ENCODE measurements at places on chromosomes 11 and 22.

DNA sequence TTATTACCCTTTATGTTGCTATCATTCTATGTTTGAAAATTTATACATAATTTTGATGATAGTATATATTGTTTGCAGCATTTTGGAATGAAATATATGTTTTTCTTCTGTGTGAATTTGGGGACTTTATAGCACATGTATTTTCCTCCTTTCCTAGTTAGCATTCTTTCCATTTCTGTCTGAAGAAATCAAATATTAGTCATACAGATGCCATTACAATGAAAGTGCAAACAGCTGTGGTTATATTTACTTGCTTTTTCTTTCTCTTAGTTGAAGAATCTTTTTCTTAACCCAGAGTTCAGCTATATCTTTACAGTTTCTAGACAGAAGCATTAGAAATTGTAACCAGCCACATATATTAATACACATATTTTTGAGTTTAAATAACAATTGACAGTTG lies 753.1 kb upstream of the ARHGAP42 start:
- no peak for DNase-seq

DNA sequence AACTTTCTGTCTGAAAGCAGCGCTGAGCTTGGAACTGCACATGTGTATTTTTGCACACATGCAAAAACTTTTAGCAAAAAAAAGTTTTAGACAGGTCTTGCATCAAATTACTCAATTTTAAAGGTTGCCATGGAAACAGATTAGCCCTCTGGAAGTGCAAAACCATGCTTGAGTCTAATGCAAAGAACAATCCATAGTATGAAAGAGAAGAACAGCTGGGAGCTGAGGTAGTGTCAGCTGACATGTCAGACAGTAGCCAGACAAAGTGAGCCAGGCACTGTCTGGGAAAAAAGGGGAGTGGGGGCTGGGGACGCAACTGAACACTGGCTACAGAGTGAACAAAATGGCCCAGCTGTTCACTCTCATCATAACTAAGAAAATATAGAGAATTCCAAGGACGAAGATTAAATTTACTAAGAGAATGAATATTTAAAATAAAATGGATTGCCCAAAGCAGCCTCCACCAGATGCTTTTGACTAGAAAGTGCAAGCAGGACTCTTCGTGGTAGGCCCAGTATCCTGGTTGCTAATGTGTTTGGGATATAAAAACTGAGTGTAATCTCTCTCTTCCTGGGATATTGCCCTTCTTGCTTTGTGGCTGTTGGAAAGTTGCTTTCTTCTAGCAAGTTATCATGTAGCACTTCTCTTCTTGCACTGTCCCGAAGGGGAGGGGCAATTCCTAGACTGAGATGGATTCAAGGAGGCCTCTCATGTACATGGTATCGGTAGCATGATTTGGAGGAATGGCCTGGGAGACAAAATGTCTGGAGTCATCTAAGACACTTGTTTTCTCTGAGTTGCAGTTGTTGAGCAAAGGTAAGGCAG lies 434.1 kb upstream of the FAT3 start:
- no peak for DNase-seq

DNA sequence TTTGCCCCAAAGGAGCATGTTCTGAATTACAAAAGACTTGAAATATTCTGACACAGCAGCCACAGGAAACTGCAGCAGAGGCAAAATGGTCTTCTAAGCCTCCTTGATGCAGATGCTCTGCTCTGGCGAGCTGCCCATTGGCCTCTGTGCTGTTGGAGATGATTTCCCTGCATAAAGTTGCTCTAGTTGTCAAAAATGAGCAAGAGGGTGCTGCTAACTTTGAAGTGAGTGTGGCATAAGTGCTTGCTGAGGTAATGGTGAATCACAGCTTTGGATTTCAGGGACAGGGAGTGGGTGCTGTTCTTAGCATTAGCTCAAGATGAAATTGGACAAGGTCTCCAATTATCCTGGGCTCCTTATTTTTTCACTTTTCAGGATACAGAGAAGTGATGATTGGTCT lies 435.4 kb downstream of the TMEM135 start:
- DNase-seq: no peak

DNA sequence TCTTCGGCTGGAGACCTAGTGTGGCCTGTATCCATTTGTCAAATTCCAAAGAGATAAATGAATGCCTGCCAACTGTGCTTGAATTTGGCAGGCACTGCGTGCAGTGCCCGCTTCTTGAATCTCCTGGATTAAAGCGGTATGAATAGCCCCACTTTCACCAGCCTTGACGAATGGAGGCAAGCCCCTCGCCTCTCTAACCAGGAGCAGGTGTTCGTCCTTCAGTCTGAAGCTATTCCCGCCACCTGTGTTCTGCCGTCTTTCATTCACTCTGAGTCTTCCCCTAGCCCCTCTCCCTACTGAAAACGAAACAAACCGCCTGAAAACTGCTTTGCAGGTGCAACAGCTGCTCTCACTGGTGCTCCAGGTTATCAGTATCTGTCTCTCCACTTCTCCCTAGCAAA lies 11.2 kb downstream of the NLRP14 start:
- DNase-seq: no peak

- DNase-seq: no peak
Measured at GRCh38 chr22:23250056-23250784, 69.9 kb downstream of the BCR start.

- no peak for DNase-seq
Measured at GRCh38 chr22:34736081-34736480, 329.9 kb upstream of the ISX start.

DNA sequence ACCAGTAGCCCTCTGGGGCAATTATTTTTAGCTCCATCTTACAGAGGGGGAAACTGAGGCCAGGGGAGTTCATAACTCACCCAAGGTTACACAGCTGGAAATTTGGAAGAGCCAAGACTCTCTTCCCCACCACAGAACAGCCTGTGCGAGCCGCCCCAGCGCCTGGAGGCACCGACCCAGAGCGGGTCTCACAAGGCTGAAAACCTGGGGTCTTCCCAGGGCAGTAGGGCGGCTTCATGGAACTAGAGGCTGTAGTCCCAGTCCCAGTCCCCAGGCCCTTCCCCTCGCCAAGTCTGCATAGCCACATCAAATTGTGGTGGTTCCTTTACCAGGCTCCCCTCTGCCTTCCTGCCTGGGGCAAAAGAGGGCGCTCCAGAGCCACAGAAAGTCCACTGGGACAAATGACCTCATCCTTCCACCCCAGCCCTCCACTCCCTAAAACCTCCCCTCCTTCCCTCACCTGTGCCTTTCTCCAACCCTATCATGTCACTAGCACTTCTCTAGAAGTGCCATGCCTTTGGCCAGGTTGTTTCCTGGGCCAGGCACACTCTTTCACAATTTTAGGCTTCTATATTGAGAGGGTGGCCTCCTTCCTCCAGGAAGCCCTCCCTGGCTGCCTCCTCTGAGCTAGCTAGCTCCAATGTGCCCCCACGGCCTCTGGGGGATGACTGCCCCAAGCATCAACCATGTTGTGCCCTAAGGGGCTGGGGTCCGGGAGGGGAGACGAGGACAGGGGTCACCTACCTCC lies 15.2 kb upstream of the CDC42EP1 start:
- DNase-seq: no peak

All from stimulated activated CD8-positive, alpha-beta memory T cell treated with anti-CD3 and anti-CD28 coated beads, Interleukin-4, amount 100 ng/mL, for 4 hours (primary cell).